Transverse colon (tissue), 4 donors: ENCODE measurements at places on chromosomes 3 and 15.

GRCh38 chr3:119293105-119293870 is 895 bp upstream of the ARHGAP31 start:
- DNase-seq, result no peak

GRCh38 chr3:127210654-127210943 is 17.7 kb downstream of the PRR23E start:
- DNase-seq, result no peak

- DNase-seq, result no peak
Measured at GRCh38 chr3:76490064-76490463, 549.8 kb upstream of the ROBO2 start.

DNA sequence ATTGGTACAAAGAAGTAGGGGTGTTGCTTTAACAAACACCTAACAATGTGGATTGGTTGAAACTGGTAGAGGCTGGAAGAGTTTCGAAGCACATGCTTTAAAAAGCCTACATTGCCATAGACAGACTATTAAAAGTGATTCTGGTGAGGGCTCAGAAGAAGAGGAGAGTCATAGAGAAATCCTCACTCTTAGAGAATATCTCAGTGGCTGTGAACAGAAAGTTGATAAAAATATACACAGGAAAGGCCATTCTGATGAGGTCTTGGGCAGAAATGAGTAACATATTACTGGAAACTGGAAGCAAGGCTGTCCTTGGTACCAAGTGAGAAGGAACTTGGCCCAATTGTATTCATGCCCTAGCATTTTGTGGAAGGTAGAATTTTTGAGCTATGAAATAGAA is 173.7 kb upstream of the CRBN start:
- no peak for DNase-seq

DNA sequence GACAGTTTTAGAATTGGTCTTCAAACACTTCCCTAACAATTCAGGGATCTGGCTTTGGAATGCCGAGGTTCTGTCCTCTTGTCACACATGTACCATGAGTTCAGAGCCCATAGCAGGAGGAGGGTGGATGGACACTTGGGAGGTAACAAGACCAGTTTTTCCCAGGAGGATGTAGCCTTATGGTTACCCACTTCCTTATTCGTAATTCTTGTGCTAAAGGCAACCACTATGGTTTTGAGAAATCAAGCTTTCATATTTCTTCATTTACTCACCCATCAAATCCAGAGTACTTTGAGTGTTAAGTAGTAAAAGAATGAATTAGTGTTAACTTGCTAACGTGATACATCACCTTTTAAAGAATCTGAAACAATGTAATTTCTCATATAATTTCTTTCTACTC is 479.6 kb upstream of the ALCAM start:
- no peak for DNase-seq

GRCh38 chr15:88625943-88626741 is 5.0 kb downstream of the AEN start:
- DNase-seq, result no peak

- peak; percentile 32 for DNase-seq
Measured at GRCh38 chr3:136818769-136819391, at the start of gene SLC35G2. SLC35G2 (plus strand) TSS chr3:136819126; CDS start chr3:136854461, 35,335 bp downstream.

- no peak for DNase-seq
Measured at GRCh38 chr15:47663101-47663500, 54.2 kb upstream of the SEMA6D start.

GRCh38 chr3:109683746-109684145 is 346.4 kb upstream of the DPPA4 start:
- no peak for DNase-seq

- DNase-seq, result peak; percentile 51
Measured at GRCh38 chr15:66773129-66773873, 71.3 kb downstream of the SMAD6 start.

- no peak for DNase-seq
Measured at GRCh38 chr3:81216192-81216591, 545.3 kb downstream of the GBE1 start.

DNA sequence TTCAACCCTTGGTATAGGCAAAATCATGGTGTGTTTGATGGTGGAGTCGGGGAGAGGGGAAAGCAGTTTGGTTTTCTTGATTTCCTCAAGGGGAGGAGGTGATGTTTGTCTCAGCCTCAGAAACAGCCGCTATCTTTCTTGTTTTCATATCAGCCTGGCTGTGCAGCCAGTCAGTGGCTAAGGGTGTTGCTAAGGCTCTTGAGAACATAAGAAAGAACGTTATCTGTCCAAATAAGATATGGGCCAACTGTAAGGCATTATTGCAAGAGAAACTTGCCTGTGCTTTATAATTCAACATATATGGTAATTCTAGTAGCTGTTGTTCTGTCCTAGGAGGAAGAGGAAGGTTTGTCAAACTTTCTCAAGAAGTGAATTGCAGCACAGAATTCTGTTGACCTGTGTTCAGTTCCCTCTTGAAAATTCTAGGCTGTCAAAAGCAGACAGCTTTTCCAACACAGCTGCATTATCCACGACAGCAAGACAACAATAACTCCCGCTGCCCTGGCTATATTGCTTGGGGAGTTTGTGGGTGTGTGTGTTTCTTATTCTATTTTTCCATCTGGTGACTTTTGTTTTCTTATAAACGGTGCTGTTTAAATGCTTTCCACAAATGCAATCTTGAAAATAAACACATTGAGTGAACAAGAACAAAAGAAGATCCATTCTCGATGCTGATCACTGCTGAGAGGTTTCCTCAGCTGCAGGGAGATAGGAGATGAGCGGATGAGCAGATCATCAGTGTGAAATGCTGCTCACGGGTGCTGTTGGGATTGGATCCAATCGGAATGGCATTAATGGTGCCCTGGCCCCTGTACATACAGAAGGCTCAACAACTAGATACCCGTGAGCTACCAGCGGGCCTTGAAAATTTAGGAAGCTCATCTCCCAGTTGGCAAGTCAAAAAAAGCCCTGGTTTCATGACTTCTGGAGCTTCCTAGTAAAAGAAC is 90.8 kb upstream of the TNFAIP8L3 start:
- no peak for DNase-seq

DNA sequence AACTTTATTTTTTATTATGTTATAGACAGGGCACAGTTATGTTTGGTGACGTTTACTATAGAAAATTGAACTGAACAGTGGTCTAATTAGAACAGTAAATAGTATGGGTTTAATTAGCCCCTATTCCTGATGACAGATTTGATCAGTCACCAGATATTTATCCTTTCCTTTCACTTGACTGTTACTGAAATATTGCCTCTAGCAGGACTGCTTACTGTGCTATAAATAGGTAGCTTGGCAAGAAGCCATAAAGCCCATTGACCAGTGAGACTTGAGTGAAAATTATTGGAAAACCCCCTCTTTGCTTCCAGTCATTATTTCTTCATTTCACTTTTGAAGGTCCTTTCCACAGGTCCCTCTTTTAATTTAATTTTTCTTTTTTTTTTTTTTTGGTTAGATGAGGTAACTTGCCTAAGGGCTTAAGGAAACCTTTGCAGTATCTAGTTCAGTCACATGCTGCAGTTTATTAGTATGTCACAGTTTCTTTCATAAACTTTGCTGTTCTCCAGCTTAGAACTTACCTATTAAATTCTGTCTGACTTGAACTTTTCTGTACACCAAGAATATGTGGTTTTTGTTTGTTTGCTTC is 115.6 kb downstream of the ADAMTSL3 start:
- DNase-seq, result no peak

- no peak for DNase-seq
Measured at GRCh38 chr15:85702321-85703101, 92.2 kb downstream of the KLHL25 start.

DNA sequence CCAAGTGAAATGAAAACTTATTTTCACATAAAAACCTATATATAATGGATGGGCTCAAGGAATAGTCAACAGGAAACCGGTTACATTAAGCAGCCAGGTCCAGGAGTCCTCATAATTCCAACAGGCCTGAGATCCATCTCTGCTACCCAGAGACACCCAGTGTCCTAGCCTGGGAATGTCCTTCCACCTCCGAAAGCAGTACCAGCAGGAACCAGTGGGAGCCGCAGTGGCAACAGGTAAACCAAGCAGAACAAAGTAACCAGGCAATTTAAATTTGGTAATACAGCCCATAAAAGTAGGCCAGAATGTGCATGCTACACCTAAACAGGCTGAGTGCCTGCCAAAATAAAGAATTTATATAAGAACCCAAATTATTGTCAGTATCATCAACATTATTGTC is 195.6 kb downstream of the ZBBX start:
- no peak for DNase-seq

GRCh38 chr3:73727117-73727821 is 102.5 kb upstream of the PDZRN3 start:
- DNase-seq, result no peak

DNA sequence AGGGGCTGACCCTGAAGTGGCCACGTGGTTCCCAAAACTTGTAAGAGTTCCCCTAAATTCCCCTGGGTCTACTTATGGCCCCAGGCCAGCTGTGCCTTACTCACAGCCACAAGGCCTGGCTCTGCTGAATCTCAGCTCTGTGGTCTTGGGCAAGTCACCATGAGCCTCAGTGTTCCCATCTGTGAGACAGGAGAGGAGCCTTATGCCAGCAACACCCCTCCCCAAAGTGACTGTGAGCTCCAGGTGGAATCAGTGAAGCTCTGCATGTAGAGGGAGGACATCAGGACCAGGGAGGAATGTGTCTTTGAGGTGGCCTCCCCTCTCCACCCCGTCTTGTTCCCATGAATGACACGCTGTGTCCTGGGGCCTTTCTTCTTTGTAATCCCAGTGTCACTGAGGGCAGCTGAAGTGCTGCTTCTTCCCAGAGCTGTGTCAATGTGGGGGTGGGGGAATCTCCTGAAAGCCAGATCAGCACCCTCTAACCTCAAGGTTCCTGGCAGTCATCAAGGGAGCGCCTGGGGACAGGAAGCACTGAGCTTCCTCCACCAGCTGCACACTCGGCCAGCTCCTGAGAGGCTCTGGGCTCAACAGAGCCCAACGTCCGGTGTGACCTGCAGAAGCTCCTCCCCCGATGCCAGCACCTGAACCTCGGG is 258.9 kb downstream of the UACA start:
- DNase-seq, result peak; percentile 65

DNA sequence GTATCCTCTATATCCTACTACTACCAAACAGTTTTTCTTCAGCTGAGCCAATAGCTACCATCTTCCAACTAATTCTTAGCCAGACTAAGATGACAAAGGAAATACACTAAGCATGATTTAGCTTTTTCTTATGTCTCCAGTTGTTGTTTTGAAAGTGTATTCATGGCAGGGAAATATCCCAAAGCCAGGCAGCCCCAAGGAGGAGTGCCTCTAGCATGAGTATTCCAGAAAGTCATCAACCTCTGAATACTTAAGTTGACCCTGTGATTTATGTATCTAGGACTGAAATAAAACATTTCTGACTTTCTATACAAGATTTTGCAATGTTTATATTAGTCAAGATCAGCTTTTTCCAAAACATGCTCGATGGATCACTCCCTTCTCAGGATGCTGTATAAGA is 449.1 kb downstream of the IL5RA start:
- DNase-seq, result no peak

GRCh38 chr3:66997560-66998112 is 471 bp upstream of the KBTBD8 start:
- no peak for DNase-seq

GRCh38 chr3:113695786-113696645 is at the start of gene USF3:
USF3 (minus strand) TSS chr3:113696642; CDS start chr3:113674878, 21,764 bp downstream.
- peak; percentile 83 for DNase-seq

DNA sequence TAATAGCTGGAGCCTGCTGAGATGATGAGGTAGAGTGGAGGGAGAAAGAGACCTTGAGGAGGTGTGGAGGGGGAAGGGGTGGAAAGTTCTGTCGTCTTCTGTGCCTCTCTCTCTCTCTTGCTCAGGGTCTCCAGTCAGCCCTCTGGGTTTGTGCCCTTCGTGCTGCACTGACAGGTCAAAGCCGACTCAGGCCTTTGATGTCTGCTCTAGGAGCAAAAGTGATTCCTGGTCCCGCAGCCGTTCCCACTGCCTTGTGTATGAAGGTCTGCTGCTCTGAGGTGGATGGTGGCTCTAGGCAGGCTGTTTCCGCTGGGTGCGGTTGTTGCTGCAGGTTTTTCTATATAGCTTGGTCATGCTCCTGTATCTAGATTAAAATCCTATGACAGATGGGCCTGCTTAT is 89.4 kb downstream of the IGF1R start:
- DNase-seq, result no peak
